ENCODE measurements at places on chromosomes 12 and 14.

- DNase-seq = no peak
Observed at GRCh38 chr12:131621701-131622421, 89.0 kb upstream of the SFSWAP start.

GRCh38 chr14:23121361-23121771, 2.3 kb upstream of the CEBPE start:
- DNase-seq = peak; percentile 18

- DNase-seq = no peak
Observed at GRCh38 chr12:28457785-28458184, 267.5 kb downstream of the CCDC91 start.

DNA sequence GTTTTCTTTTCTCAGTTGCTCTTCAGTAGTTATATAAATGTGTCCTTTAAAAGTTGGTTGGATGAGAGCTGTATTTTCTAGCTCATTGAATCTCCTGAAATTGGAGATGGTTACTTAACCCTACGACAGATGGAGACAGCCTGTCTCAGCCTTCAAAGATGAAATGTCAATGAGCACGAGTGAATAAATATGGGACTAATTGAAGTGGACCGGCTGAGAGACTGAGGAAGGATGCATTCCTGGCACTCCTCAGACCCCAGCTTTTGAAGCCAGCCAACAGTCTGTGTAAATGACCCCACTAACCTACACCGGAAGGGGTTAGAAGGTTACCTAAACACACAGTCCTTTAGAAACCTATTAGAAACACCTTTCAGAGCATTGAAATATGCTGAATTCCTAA, 46.6 kb downstream of the PDZRN4 start:
- no peak for DNase-seq

- no peak for DNase-seq
Observed at GRCh38 chr12:40742041-40742440, 49.8 kb downstream of the CNTN1 start.

- DNase-seq = no peak
Observed at GRCh38 chr12:43241986-43242385, 310.0 kb downstream of the ADAMTS20 start.

DNA sequence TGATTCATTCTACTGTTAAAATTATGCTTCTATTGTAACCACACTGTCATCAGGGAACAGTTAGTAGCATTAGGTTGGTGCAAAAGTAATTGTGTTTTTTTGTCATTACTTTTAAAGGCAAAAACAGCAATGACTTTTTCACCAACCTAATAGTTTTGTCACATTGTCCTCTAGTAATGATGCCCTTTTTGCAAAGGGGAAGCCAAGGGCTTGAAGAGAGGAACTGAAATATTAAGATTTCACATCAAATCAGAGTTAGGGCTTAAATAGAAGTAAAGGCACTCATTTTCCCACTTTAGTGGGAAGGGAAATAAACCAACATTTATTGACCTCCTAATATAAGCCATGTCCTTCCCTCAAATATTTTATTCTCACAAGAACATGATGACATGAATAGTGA, 273.7 kb downstream of the NRXN3 start:
- DNase-seq = no peak

- no peak for DNase-seq
Observed at GRCh38 chr14:89296281-89296745, 120.7 kb downstream of the FOXN3 start.

GRCh38 chr14:99549684-99550083, 54.3 kb downstream of the CCDC85C start:
- DNase-seq = no peak

DNA sequence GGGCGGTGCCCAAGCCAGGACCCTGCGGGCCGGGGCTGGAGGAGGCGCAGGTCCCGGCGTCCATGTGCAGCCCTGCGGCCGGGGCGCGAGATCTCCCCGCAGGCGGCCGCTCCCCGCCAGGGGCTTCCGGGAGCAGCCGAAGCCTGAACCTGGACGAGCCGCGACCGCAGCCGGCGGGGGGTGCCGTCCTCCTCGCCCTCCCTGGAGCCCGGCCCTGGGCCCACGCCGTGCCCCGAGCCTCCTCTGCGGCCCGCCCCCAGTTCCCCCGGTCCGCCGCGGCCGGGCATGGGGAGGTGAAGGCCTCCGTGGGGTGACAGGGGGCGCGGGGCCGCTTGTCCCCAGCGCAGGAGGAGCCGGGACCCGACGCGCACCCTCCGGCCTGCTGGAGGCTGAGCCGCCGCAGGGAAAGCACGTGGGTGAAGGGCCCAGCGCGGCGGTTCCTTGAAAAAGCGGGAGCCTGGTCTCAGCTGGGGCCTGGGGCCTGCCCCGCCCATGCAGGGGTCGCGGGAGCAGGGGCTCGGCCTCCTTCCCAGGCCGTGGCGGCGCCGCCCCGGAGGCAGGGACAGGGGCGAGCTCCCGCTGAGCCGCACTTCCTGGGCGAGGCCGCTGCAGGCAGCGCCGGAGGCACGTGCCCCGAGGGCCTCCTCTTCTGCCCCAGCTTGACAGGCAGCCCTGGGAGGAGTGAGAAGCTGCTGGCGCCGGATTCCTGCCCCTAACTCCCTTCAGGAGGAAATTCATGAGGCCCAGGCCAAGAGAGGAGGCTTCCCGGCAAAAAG, 55.6 kb upstream of the PPP2R5C start:
- DNase-seq = peak; percentile 60

DNA sequence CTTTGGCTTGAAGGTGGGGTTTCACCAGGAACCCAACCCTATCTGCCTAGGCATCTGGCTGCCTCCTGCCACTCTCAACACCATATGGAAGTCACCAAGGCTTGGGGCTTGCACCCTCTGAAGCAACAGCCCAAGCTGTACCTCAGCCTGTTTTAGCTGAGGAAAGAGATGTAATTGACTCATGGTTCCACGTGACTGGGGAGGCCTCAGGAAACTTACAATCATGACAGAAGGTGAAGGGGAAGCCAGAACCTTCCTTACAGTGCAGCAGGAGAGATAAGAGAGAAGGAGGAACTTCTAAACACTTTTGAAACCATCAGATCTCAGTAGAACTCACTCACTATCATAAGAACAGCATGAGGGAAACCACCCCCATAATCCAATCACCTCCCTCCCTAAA, 26.9 kb downstream of the GLIPR1L1 start:
- no peak for DNase-seq

GRCh38 chr12:99704458-99704857, 56.9 kb downstream of the GARIN6 start:
- no peak for DNase-seq

- DNase-seq = peak; percentile 93
Observed at GRCh38 chr12:54398995-54399793, 14.7 kb upstream of the ZNF385A start.

GRCh38 chr14:96624661-96625425, 122.7 kb downstream of the PAPOLA start:
- DNase-seq = no peak

DNA sequence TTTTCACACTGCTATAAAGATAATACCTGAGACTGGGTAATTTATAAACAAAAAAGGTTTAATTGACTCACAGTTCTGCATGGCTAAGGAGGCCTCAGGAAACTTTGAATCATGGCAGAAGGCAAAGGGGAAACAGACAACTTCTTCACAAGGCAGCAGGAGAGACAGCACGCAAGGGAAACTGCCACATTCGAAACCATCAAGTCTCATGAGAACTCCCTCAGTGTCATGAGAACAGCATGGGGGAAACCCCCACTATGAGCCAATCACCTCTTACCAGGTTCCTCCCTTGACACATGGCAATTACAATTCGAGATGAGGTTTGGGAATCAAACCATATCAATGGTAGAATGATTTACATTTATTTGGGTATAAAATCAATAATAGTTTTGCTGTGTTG, 558.5 kb downstream of the TMTC2 start:
- no peak for DNase-seq

- DNase-seq = no peak
Observed at GRCh38 chr12:28878629-28879028, 270.4 kb upstream of the FAR2 start.

DNA sequence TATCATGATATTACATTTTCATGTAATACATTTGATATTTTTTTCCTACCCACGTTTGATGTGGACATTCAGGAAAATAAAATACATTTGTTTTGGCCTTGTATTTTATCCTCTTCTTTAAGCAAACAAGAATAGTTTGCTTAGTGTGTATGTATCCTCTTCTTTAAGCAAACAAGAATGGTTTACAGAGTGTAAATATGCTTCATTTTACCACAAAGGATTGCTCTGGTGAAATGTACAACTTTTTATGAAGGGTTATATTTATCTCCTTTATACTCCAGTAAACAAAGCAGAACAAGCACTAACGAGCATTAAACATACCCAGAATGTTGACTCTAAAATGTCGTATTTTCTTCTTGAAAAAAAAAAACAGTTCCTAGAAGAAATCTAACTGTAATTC, 244.7 kb downstream of the KCNH5 start:
- no peak for DNase-seq

- DNase-seq = peak; percentile 35
Observed at GRCh38 chr14:23910101-23910875, 43.3 kb upstream of the DHRS4 start.

DNA sequence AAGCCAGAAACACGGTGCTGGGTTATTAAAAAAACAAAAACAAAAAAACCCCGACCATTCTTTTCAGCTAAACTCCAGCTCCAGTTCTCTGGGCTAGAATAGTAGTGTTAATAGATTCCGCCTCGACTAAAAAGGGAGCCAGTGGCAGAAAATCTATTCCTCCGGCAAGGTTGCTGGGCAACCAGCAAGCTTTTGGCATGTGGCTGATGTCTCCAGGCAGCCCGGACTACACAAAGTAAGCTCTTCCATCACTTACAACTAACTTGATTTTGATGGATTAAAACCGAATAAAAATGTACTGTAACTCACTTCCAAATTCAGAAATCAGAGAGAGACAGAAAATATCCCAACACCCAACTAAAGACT, 126.4 kb upstream of the FOXN3 start:
- no peak for DNase-seq

- no peak for DNase-seq
Observed at GRCh38 chr12:119838826-119839600, 38.1 kb downstream of the CIT start.

- no peak for DNase-seq
Observed at GRCh38 chr12:43806737-43807072, 588 bp upstream of the TWF1 start.

- DNase-seq = no peak
Observed at GRCh38 chr14:54857830-54858269, 44.8 kb downstream of the GCH1 start.

- DNase-seq = no peak
Observed at GRCh38 chr12:114480337-114481199, 74.6 kb upstream of the TBX5 start.

GRCh38 chr12:18165422-18165871, 75.5 kb upstream of the RERGL start:
- peak; percentile 7 for DNase-seq

DNA sequence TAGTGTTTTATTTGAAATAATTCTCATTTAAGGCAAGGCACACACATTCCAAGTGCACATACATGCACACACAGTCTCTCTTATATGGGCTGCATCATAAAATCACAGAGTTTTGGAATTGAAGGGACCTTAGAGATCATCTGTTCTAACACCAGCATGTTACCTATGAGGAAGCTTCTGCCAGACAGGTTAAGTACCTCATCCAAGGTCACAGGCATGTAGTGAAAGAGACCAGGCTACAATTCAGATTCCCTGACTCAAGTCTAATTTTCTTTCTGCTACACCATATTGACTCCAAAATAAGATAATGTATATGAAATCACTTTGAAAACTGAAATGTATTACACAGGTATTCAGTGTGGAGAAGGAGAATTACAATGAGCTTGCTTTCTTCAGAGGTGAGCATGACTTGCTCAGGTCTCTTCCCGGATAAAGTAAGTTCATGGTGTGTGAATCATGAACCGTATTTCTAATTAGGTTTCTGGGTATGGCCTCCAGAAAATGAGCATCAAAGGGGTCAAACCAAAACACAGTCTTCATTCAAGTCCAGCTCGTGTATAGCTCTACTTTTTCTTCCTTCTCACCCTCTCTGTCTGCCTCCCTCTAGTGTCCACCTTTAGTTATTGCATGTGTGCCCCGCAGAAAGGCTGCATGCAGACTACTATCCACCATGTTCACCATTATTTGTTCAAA, 411.9 kb downstream of the FUT8 start:
- peak; percentile 68 for DNase-seq

GRCh38 chr12:106780010-106780631, 5.6 kb downstream of the RIC8B start:
- DNase-seq = no peak

- DNase-seq = no peak
Observed at GRCh38 chr14:96623676-96624484, 121.7 kb downstream of the PAPOLA start.

- no peak for DNase-seq
Observed at GRCh38 chr12:95890958-95891357, 32.2 kb downstream of the SNRPF start.

DNA sequence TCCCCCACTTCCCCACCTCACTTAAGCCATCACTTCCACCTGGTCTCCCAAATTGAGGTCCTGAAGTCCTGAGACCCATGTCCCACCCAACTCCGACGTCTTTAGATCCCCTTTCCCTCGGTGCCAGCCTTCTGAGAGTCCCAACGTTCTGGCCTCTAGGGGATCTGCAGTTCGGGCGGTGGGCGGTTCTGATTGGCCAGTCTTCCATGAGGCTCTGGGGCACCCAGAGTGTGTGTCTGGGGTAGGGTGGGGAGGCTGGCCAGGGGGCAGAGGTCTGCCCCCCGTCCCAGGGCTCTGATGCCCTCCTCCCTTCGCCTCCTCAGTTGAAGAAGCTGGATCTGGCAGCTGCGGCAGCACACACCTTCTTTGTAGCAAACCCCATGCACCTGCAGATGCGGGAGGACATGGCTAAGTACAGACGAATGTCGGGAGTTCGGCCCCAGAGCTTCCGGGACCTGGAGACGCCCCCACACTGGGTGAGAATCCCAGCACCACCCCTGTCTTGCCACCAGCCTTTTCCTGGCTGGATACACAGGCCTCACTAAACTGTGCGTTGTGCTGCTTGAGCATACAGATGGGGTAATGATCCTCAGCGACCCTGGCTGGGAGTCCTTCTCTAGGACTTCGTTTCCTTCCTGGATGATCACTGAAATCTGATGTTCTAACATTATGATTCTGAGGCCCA, 1.5 kb downstream of the P3H3 start:
- DNase-seq = no peak

GRCh38 chr12:82740129-82741000, 53.7 kb downstream of the TMTC2 start:
- no peak for DNase-seq

- DNase-seq = no peak
Observed at GRCh38 chr12:124311292-124312109, 16.6 kb downstream of the RFLNA start.

GRCh38 chr12:52382854-52383253, 2.6 kb downstream of the KRT84 start:
- DNase-seq = peak; percentile 24

- DNase-seq = peak; percentile 29
Observed at GRCh38 chr14:70919774-70920173, 12.5 kb downstream of the PCNX1 start.

- DNase-seq = no peak
Observed at GRCh38 chr12:44477331-44477980, 398.7 kb downstream of the NELL2 start.

GRCh38 chr14:47778631-47779030, 103.2 kb upstream of the MDGA2 start:
- DNase-seq = no peak

- no peak for DNase-seq
Observed at GRCh38 chr14:101827286-101827685, 65.8 kb downstream of the PPP2R5C start.

GRCh38 chr14:53055003-53055402, 98.1 kb downstream of the DDHD1 start:
- no peak for DNase-seq
